ENCODE measurements at places on chromosomes 13 and 19. TPM values are rescaled to one million over a fixed set of nuclear protein-coding genes. Genes with fewer than 3 reads are reported as not detected.

CEACAM5 gene
- 5.8 TPM for total RNA-seq

CYP4F2 gene
- not detected for total RNA-seq

MIER2 gene
- total RNA-seq, result 7.0 TPM

CCDC169 gene
- 0.09 TPM for total RNA-seq

HSD17B14 gene
- total RNA-seq, result 2.3 TPM

EMC10 gene
- 61.1 TPM for total RNA-seq

LRRC25 gene
- total RNA-seq, result 0.59 TPM

LINGO3 gene
- not detected for total RNA-seq

KLK5 gene
- total RNA-seq, result not detected

PEAK3 gene
- total RNA-seq, result 0.81 TPM

ICAM4 gene
- not detected for total RNA-seq

TPTE2 gene
- total RNA-seq, result not detected

KLF12 gene
- 1.3 TPM for total RNA-seq

TEX29 gene
- not detected for total RNA-seq

GJB6 gene
- total RNA-seq, result not detected

MADCAM1 gene
- total RNA-seq, result 0.79 TPM

ZNF418 gene
- 6.3 TPM for total RNA-seq

WASF3 gene
- total RNA-seq, result 7.3 TPM

APC2 gene
- 0.06 TPM for total RNA-seq

SYCN gene
- total RNA-seq, result 1,491 TPM

SLC25A41 gene
- total RNA-seq, result 0.16 TPM
